ENCODE measurements at places on chromosomes 6 and 20.

GRCh38 chr6:21891080-21891479 is 297.5 kb downstream of the SOX4 start:
- no peak for DNase-seq

GRCh38 chr6:125821825-125822281 is 31.1 kb downstream of the NCOA7 start:
- no peak for DNase-seq

DNA sequence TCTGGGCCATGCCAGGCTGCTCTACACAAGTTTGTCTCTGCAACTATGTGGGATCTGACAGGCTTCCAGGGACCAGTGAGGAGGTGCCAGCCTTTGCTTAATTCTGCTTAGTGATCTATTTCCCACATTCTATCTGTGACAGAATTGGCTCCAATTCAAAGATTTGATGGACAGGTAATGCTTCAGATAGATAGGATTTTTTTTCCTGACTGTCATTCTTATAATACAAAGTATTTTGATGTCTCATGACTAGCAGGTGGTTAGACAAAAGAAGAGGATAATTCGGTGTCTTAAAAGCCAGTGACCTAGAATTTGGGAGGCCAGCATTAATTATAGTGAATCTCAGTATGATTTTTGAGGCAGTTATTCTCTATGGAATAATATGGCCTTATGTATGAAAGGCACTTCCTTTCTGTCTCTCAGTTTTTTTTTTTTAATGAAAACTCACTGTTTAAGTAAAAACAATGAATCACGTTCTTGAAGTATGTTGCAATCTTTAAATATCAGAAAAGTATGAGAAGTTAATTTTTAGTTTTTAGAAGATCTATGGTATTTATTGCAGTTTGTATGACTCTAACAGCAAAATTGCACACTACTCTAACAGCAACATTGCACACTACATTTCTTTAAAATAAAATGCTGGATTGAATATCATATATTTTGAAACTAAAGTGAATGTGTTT is 43.7 kb downstream of the TMEM200A start:
- DNase-seq, result no peak

GRCh38 chr20:23165307-23165750 is 79.2 kb upstream of the CD93 start:
- no peak for DNase-seq

GRCh38 chr20:38303908-38304379 is at the start of gene BPI:
TSS of gene BPI (plus strand) at chr20:38304156. CDS start at chr20:38304224, 68 bp downstream.
- peak; percentile 89 for DNase-seq

- DNase-seq, result peak; percentile 22
Observed at GRCh38 chr6:14375930-14376329, 258.4 kb downstream of the CD83 start.

- no peak for DNase-seq
Observed at GRCh38 chr20:41334036-41334435, 6.6 kb upstream of the LPIN3 start.

DNA sequence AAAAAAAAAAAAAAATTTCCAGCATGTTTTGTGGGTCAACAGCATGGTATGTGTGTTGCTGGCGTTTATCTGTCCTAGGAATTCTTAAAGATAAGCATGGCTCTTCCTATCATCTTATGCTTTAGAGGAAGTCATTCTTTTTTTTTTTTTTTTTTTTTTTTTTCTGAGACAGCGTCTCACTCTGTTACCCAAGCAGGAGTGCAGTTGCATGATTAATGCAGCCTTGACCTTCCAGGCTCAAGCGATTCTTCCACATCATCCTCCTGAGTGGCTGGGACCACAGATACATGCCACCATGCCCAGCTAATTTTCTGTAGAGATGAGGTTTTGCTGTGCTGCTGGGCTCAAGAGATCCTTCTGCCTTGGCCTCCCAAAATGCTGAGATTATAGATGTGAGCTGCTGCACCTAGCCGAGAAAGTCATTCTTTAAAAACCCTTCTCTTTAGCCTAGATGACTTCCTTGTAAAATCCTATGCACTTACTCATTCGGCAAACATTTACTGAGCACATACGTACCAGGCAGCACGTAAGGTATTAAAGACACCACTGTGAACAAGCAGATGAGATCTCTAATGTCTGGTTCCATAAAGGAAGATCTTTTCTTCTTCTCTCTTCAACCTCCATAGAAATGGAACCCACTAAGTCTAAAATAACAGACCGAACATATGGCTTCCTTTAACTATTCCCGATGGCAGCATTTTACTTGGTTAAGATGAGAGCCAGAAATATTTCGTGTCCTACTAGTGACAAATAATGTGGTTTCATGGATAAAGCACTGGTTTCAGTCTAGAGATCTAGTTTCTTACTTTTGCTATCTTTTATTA is 122.4 kb downstream of the RIN2 start:
- DNase-seq, result peak; percentile 14

DNA sequence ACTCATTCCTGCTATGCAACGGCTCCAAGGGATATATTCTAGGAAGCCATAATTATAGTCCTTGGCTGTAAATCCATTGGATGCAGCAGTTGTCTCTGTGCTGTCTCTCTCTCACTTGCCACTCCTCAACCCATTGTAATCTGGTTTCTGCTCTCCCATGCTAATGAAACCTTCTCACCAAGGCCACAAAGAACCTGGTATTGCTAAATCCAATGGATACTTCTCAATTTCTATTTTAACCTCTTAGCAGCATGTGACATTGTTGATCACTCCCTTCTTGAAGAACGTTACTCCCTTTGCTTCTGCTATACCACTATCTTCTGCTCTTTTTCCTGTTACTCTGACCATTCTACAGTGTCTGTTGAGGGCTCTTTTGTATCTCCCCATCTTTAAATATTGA is 39.8 kb upstream of the GCLC start:
- peak; percentile 85 for DNase-seq

DNA sequence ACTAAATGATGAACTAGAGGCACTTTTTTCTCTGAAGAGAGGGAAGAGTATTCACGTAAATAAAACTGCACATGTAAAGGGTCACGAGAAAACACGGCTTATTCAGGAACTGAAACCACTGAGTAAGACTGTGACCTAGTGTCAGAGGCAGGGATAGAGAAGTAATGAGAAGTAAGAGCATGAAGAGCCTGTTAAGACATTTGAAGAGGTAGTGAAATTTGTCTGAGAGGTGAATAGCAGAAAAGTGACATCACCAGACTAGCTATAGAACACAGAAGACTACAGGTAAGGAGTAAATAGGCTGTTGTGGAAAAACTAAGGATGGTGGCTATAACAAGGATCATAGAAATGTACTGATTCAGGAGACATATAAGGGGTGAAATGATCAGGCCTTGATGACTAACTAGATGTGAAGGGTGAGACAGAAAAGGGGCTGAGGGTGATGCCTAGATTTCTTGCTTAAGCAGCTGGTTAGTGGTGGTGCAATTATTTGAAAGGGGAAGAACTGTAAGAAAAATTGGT is 76.8 kb downstream of the REV3L start:
- peak; percentile 89 for DNase-seq

- DNase-seq, result peak; percentile 64
Observed at GRCh38 chr20:57619051-57619831, 985 bp downstream of the ZBP1 start.

DNA sequence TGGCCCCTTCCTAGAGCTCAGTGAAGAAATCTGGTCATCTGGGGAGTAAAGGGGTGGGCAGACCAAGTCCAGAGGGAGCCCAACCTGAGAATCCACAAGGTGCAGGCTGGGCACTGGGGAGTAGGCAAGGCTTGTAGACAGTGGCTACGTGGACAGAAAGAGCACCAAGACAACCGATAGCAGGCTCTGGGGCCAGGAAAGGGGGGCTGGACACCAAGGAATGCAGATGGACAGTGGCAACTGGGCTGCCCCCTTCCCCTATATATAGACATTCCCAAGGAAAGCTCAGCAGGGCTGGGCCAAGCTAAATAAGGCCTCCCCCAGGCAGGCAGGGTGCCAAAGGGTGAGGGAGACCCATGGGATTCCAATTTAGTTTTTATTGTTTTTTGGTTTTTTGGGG is 1.5 kb upstream of the TNNC2 start:
- no peak for DNase-seq
